ENCODE measurements at places on chromosomes 1 and 21. TPM values are rescaled to one million over a fixed set of nuclear protein-coding genes. Genes with fewer than 3 reads are reported as not detected.
A peak's percentile ranks its signal among the peaks of the same experiment; 100 is the strongest.

ARTN gene
- total RNA-seq = 0.40 TPM

UBASH3A gene
- total RNA-seq = not detected

NPHS2 gene
- total RNA-seq = not detected

PRELP gene
- 0.05 TPM for total RNA-seq

RFX5 gene
- total RNA-seq = 111 TPM

KDM1A gene
- 124 TPM for total RNA-seq

LAMB3 gene
- 433 TPM for total RNA-seq

WNT2B gene
- 33.5 TPM for total RNA-seq

ARHGAP29 gene
- 250 TPM for total RNA-seq

RAP1GAP gene
- 23.5 TPM for total RNA-seq

OR2L2 gene
- total RNA-seq = not detected

DNA sequence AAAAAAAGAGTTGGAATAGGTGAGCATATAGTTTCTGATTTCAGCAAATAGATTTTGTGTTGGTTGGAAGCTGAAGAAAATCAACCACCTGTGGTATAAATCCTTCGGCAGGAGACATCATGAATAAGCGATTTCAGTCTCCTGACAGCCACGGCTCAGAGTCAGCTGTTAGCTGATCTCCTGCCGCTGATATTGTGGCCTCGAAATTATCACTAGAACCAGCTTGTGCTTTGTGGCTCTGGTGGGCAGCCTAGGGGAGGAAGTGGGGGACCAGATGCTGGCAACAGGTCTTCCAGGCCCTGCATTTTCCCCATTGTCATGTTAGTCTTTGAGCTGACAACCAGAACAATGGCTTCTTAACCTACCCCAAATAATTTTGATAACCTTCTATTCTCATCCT lies 842 bp upstream of the GCSAML start:
- no peak for DNase-seq

GRCh38 chr1:193694741-193695140 lies 508.3 kb upstream of the B3GALT2 start:
- no peak for DNase-seq

- DNase-seq = no peak
Observed at GRCh38 chr1:23774174-23774880, 3.9 kb upstream of the PITHD1 start.

DNA sequence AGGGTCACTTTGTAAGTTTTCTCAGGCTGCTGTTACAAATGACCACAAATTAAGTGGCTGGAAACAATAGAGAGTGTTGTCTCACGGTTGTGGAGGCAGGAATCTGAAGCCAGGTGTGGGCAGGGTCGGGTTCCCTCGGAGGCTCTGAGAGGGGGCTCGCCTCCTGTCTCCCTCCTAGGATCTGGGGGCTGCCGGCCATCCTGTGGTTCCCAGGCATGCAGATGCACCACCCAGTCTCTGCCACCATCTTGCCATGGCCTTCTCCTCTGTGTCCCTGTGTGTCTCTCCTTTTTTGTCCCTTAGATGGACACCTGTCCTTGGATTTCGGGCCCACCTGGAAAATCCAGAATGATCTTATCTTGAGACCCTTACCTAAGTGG lies 4.8 kb downstream of the TP73 start:
- no peak for DNase-seq

- DNase-seq = no peak
Observed at GRCh38 chr1:16015960-16016901, 1.6 kb downstream of the HSPB7 start.

DNA sequence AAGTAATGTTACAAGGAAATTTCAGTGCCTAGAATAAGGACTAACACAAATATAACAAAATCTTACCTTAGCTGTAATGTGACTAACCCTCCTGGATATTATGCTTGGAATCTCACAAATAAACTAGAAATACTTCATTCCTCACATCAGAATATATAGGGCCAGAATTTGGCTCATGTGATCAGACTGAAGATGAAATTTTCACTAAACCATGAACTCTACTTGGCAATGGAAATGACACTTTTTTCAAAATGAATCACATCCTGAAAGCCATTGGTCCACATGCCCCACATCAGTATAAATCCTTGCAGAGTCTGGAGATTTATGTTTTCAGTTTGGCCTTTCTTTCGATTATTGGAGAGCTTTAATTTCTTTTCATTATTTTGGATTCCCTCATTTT lies 227.8 kb downstream of the NRIP1 start:
- DNase-seq = no peak

DNA sequence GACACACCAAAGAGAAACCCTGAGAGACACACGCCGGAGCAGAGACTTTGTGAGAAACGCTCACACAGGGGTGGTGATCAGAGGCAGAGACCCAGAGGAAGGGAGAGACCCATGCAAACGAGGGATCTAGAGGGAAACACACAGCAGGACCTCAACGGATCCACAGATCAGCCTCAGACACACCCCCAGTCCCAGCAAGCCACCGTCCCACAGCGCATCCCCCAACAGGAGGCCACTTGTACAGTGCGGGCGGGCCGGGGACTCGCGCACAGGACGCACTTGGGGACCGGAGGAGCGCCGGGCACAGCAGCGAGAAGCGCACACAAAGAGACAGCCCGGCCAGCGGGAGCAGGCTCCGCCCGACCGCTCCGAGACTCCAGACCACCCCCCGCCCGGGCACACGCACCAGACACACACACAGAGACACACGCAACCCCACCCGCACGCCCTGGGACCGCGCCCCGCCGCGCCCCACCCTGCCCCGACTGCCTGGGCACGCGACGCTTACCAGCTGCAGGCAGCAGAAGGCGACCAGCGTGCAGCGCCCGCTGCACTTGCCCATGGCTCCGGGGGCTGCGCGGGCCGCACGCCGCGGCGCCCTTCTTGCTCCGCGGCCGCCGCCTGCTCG lies 587 bp downstream of the NKAIN1 start:
- no peak for DNase-seq

GRCh38 chr1:202049129-202049528 lies 38.7 kb downstream of the ELF3 start:
- no peak for DNase-seq

DNA sequence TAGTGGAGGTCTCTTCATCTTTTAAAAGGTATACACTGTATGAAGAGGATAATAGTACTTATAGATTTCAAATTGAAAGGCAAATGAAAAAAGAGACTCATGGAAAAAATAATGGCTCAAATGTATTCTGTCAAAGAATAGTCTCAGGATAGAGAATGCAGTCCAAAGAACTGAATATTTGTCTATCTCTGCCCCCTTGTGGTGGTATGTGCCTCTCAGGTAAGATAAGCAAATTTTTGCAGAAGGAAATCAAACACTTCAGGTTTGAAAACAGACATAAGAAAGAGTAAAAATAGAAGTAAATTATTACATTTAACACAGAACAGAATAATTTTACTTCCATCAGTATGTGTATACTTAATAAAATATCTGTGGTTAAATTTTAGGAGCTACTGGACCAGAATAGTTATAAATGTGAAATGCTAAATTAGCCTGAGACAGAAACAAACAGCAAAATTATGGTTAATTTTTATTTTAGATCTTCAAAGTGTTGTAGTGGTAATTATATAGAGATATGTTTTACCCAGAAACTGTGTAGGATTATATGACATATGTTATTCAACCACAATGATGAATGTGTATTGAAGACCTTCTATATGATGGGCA lies 164.4 kb upstream of the PALMD start:
- peak; percentile 66 for DNase-seq

DNA sequence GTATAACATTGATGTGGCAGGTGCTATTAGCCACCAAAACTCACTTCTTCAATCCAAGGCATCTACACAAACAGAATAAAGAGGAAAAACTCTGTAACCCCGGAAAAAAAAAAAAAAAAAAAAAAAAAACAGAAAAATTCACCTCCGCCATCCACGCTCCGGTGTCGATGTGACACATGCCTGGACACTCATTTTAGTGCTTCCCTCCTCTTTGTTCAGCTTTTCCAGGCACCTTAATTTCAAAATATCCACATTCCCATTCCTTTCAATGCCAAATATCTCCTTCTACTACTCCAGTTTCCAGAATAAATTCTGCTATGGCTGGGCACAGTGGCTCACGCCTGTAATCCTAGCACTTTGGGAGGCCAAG lies 5.8 kb upstream of the RERE start:
- no peak for DNase-seq

- no peak for DNase-seq
Observed at GRCh38 chr1:158286487-158286886, 3.2 kb upstream of the CD1C start.

GRCh38 chr1:6476483-6476882 lies 10.5 kb upstream of the TNFRSF25 start:
- DNase-seq = no peak

- no peak for DNase-seq
Observed at GRCh38 chr1:168086438-168086837, 50.3 kb downstream of the GPR161 start.

- DNase-seq = no peak
Observed at GRCh38 chr1:244011271-244011670, 39.8 kb upstream of the ZBTB18 start.

- no peak for DNase-seq
Observed at GRCh38 chr1:199955235-199955634, 72.3 kb upstream of the NR5A2 start.

DNA sequence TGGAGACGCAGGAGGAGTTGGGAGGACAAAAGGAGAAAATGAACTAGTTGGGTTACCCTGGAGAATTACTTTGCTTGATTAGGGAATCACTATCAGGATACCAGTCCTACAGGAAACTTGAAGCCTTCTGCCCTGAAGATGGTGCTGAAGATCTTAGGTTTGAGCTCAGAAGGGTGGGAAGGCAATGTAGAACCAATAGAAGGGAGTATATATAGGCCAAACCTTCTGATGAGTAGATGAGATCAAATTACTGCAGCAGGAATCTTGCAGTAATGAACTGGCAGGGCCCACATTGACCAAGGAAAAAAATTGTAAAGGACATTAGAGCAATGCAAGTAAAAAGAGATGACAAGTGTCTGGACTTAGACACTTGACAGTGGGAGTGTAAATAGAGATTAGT lies 116.3 kb upstream of the CACYBP start:
- DNase-seq = peak; percentile 36

- peak; percentile 86 for DNase-seq
Observed at GRCh38 chr1:27436204-27437159, 44.1 kb downstream of the GPR3 start.

DNA sequence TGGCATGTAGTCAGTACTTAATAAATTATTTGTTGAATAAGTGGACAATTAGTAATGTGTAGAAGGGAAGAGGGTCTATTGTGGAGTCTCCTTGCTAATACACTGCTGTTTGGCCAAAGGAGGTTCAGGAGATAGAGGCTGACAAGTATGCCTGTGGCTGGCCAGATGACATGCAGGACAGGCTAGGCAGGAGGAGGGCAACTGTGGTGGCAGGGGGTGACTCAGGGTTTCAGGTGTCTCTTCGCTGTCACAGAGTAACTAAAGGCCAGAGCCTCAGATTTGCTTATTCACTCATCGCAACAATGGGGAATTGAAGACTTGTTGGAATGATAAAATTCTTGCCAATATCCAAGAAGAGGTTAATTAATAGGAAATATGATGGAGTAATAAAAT lies 33.1 kb downstream of the THRAP3 start:
- no peak for DNase-seq

DNA sequence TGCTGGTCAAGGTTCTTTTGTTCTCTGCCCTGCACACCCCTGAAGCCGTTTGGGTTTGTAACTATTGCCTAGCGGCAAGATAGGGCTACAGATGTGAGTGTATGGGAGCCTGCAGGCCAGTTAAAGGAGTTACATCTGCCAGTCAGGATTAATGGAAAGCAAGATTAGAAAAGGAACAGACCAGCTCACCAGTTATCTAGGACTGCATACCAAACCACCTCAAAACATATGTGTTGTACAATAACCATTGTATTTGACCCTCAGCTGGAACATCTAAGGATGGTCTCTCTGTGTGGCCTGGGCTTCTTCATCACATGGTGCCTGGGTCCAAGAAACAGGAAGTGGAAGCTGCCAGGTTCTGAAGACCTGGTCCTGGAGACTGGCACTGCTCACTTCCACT lies 52.5 kb upstream of the FBXO28 start:
- no peak for DNase-seq

DNA sequence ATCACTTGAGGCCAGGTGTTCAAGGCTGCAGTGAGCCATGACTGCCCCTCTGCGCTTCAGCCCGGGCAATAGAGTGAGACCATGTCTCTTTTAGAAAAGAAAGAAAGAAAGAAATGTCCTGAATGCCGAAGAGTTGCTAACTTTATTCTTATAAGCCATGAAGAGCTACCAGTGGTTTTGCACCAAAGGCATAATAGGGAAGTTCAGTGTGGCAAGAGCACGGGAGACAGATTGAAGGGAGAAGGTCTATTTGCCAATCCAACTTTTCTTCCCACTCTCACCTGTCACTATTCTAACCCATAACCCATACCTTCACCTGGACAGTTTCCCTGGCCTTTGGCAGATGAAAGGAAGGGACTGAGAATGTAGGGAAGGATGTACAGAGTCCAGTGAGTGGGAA lies 4.4 kb upstream of the PEA15 start:
- no peak for DNase-seq

DNA sequence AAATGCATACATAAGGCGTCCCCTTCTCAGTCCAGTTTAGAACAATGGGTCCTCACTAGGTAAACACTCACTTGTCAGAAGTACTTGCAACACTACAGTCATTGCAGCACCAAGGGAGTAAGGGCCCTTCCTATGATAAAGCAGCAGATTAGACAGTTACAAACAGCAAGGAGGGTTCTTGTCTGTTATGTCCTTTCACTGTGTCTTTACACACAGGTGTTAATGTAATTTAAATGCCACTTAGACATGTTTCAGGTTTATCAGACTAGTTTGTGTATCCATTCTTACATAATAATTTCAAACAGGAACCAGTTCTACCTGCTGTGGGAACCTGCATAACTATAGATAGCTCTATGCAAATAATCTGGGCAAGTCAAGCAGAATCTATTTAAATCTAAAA lies 105.6 kb upstream of the USH2A start:
- DNase-seq = peak; percentile 21

GRCh38 chr1:32055416-32055815 lies 17.3 kb upstream of the TMEM39B start:
- DNase-seq = no peak

GRCh38 chr1:241749041-241749944 lies 97.2 kb downstream of the WDR64 start:
- peak; percentile 11 for DNase-seq

DNA sequence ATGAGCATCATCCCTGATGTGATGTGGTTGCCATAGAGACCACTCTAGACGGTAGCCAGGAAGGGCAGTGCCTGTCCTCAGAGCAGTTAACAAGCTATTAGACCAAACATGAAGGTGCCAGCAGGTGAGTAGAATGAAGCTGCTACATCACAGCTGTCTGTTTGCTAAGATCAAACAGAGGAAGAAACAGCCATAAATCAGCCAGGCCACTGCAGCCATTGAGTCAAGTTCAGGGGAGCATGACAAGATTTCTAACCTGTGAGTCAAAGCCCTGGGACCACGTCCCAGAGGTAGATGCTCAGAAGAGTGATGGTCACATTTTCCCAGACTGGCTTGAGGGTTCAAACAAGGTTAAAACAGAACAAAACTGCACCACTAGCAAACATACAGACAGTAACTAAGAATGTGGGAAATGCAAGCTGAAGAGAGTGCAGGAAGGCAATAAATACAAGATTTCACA lies 450.6 kb upstream of the DAB1 start:
- DNase-seq = peak; percentile 98

Measured in renal cortical epithelial cell (primary cell).